Natural killer cell treated with Interleukin-12 subunit alpha and Interleukin-12 subunit beta and Interleukin-15 and Interleukin-18, amount 100 ng/mL, for 72 hours (primary cell): ENCODE measurements at places on chromosomes 11 and 22.

DNA sequence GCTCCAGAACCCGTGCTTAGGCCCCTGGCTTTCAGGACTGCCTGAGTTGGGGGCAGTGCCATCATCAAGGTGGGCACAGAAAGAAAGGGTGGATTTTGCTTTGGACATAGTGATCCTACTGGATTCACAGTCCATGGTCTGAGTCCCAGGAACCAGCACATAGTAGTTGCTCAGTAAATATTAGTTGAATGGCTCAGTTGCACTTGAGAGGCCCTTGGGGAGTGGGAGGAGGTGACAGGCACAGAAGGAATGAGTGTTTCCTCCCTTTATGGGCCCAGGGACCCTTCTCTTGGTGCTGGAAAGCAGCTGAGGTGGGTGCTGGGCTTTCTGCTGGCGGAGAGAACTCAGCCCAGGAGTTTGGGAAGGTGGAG is 16.6 kb downstream of the ARHGEF17 start:
- no peak for DNase-seq

GRCh38 chr11:7520981-7521487 is 7.2 kb downstream of the PPFIBP2 start:
- no peak for DNase-seq

DNA sequence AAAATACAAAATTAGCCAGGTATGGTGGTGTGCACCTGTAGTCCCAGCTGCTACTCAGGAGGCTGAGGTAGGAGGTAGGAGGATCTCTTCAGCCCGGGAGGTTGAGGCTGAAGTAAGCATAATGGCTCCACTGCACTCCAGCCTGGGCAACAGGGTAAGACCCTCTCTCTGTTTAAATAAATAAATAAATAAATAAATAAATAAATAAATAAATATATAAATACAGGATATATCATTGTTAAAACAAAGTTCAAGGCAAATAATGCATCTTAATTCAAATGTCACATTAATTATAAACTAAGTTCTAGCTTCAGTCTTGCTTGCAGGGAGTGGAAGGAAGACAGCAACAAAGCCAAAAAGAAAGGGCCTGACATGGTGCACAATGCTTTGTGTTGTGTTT is 44.5 kb upstream of the PANX1 start:
- no peak for DNase-seq

- DNase-seq, result peak; percentile 59
Measured at GRCh38 chr11:118918128-118918685, 7.5 kb downstream of the BCL9L start.

DNA sequence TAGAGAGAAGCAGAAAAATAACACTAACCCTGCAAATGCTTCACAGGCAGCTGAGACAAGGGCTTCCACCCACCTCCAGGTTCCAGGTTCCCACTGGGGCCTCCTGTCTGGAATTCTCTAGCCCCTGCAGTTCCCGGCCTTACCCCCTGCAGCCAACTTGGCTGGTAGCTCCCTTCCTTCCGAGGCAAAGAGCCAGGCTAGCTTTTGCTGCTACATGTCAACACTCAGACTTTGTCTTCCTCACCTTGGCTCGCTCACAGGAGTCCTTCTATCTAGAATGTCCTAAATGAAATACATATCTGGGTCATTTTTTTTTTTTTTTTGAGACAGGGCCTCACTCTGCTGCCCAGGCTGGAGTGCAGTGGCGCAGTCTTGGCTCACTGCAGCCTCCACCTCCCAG is 9.9 kb upstream of the TTLL1 start:
- DNase-seq, result no peak

DNA sequence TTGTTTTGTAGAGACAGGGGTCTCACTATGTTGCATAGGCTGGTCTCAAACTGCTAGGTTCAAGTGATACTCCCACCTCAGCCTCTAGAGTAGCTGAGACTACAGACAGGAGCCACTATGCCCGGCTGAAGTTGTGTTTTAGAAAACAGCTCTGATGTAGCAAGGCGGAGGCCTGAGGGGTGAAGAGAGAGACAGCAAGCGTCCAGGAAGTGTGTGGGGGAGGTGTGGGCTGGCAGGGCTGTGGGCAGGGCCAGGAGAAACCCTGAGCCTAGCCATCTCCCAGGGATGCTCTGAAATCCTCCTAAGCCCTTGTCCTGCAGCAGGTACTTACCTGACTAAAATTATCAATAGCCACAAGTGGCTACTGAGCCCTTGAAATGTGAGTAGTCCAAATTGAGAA is 16.1 kb upstream of the RPS3 start:
- DNase-seq, result peak; percentile 84

- DNase-seq, result no peak
Measured at GRCh38 chr11:490930-491260, 16.1 kb downstream of the RNH1 start.

GRCh38 chr11:9700105-9700801 is 36.4 kb downstream of the SWAP70 start:
- no peak for DNase-seq

GRCh38 chr22:41288245-41288946 is 2.4 kb upstream of the RANGAP1 start:
- DNase-seq, result no peak

- DNase-seq, result no peak
Measured at GRCh38 chr11:33268945-33269540, 11.9 kb downstream of the HIPK3 start.

DNA sequence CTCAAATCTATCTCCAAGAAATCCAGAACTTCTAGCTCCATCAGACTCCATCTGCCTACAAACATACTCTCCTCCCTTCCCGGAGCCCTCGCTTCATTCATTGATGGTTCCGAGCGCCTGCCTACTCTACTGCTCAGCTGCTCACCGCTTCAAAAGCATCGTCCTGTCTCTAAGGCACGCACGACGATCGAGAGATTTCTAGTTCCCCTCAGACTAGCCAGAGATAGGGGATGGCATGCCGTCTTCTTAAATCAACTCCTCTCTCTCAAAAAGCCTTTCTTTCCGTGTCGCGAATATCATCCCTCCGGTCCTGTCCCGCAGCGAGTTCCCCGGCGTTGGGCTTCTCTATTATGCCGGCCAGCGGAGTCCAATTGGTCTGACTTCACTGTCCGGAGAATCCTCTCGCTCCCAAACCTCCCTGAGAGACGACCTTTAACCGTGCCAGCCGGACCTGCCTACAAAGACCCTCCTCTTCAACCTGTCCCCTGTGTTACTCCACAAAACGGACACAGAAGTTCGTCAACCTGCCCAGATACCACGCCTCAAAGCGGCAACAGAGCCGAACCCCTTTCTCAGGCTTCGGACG is 592 bp downstream of the EEF1G start:
- DNase-seq, result no peak

DNA sequence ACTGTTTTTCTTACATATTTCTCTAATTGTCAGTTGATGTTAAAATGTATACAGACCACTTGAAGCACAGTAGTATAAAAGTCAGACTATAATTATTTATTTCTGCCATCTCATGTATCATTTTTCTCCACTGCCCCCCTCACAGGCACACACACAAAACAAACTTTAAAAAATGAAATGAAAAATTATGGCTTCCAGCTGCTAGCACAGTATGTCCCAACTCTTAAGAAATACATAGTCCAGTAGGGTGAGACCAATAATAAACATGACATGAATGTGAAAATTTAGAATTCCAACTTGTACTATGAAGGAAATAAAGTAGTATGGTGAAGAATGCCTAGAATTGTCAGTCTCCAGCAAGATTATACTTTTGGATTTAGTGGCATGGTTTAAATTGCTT is 1247.9 kb downstream of the JRKL start:
- no peak for DNase-seq

DNA sequence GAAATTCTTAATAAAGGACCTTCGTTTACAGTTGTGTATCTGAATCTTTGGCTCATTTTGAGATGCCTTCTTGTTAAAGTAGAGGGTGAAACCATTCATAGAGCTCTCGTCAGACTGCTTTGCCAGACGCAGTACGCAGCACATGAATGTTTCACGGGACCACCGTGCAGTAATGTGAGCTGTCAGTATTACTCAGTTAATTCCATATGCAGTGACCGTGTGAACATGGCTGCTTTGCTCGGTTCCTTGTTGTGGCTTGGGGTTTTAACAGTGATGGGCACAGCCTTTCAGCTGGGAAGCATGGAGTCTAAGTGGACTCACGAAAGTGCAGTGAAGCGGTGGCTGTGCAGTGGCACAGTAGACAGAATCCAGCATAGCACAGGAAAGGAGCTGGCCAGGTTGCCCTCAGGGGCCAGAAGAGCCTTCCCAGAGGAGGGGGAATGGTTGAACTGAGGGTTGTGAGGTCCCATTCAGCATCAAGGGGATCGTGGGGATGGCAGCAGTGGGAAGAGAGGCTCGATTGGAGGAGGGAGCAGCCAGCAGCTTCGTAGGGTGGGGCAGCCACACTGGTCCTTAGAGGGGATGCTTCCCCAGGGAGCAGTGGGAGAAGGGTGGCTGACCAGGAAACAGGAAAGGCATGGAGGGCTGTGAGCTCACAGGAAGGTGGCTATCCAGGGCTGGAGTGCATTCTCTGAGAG is 31.4 kb downstream of the PPFIA1 start:
- DNase-seq, result peak; percentile 49

GRCh38 chr11:17206463-17206862 is 1.3 kb downstream of the PIK3C2A start:
- no peak for DNase-seq

GRCh38 chr11:6629892-6630631 is 10.8 kb upstream of the TPP1 start:
- no peak for DNase-seq

DNA sequence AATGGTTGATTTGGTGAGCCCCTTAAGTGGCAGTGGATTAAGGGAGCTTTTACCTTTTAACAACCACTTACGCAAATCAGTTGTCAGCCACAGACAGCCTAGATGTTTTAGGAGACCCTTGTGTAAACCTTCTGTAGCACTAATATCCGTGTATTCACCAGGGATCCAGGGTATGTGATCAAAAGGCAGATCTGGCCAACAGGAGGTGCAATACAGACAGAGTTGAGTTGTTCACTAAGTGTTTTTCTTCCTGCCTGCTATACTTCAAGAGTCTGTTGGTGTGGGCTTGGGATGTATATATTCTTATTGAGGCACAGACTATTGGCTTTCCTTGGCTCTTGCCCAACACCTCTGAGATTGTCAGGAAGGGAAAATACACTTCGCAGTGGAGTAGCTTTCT is 175.1 kb downstream of the FAT3 start:
- DNase-seq, result no peak

DNA sequence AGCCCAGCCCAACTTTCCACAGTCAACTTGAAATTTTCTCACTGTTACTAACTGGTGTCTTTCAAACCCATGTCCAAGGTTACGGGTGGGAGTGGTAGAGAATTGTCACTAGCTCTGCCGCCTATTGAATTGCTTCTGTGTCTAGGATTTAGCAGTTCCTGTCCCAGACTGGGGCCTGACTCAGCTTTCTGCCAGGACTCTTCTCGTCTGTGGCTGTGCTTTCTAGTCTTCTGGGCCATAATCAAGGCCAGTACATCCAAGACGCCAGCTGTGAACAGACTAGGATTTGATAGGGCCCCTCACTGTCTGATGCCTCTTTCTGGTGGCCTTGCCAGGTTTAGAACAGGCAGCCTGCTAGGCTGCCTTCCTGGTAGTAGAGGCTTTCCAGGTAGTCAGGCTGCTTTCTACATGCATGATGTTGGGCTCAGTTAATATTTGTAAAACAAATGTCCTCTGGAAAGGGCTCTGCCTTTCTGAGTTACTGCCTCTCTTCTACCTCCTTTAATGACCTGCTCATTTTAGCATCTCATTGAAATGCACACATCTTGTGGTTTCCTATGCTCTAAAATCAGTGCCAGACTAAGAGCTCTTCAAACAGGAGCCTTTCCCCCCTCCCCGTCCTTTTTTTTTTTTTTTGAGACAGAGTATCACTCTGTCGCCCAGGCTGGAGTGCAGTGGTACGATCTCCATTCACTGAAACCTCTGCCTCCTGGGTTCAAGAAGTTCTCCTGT is 13.1 kb upstream of the HIKESHI start:
- no peak for DNase-seq

DNA sequence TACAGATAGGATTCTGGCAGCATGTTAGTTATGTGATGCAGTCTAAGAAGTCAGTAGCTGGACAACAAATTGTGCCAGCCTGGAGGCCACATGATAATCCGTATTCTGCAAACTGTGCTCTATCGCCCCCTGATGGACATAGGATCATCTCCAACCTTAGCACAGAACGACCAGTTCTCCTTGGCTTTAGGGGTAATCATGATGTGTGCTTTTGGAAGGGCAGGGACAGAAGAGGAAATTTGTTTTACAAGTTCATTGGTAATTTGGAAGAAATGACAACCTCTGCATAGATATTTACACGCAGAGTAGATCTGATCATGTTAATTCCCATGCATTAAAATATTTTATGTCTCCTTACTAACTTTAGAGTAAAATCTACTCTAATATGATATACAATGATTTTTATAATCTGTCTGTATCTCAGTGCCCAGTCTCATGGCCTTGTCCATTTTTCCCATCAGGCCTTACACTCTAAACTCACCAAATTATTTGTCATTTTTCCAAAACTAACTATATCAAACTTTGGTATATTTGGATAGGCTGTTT is 12.1 kb downstream of the OR10D3 start:
- no peak for DNase-seq

DNA sequence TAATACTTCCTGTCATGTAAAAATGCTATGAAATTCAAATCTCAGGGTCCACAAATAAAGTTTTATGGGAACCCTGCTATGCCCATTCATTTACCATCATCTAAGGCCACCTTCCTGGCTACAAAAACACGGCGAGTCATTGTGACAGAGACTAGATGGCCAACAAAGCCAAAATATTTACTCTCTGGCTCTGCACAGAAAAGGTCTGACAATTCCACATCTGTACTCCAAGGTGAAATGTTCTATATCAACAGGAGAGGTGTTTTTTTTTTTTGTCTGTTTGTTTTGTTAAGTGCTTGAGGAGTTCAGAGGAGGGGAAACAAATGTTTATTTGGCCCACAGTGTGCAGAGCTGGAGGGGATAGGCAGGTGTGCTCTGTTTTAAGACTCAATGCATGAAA is 18.6 kb upstream of the TMA7B start:
- DNase-seq, result no peak

- DNase-seq, result no peak
Measured at GRCh38 chr11:112705148-112705547, 256.1 kb upstream of the NCAM1 start.
